Inflammatory macrophage treated with lipopolysaccharide for 1 hour (primary cell): ENCODE measurements at places on chromosomes 2 and 18.
A peak's percentile ranks its signal among the peaks of the same experiment; 100 is the strongest.

DNA sequence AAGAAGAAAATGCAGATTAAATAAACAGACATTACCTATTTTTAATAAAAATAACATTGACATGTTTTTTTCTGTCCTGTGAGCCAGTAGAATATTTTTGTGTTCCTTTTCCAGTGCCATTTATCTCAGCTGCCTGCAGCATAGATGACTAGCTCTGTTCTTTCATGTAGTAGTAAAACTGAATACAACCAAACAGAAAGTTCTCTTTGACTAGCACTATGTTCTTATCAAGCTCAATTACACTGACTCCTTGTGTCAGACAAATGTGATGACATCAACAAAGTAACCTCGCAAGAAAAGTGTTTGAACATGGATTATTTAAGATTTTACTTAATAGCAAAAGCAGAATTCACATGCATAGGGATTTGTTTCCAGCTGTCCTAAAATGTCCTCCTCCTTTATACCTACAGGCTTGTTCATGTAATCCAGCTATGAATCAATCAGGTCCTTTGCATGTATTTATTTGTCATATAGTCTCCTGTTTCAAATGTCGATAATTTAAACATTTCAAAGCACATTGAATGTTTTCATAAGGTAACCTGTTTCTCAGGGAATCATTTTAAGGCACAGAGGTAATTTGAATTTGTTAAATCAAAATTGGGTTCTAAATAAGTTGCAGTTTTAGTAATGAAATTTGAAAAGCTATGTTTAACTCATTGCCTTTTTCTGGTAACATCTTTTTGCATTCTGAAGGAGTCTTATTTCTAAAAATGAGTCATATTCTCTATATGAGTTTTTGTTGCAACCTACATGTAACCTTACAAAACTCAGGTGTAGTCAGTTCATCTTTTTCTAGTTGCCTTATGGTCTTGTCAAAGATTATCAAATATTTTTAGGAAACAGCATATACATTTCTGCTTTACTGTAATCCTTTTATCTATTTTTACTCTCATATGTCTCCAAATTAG, 215.3 kb upstream of the GULP1 start:
- DNase-seq, result no peak

DNA sequence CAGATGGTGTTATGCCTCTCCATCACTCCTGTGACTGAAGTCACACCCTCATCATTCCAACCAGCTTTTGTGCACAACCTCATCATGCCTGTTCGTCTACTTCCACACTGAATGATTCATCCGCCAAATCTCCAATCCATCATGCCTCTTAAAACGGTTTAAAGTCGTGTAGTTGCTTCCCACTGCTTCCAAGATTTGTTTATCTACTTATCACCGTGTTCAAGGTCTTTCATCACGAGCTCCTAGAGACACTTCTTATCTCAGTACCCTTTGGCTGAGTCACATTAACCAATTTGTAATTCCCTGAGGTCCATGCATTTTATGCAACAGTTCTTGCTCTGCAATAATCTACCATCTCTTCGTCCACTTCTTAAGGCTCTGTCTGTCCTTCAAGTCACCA, 592.3 kb upstream of the ID2 start:
- DNase-seq, result no peak

DNA sequence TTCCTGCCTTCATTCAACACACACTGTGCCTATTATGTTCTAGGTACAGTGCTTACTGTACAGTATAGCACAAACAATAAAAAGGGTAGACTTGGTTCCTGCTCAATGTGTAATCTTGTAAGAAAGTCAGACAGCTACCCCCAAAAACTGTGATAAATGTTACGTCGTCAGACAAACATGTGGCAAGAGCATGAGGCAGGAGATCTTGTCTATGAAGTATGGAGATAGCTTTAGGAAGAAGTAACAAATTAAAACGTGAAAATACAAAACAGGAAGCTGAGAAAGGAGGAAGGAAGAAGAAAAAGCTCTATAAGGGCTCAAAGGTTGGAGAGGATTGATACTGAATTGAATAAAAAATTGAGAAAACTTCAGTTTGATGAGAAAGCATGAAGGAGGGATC, 276.2 kb upstream of the HNRNPA3 start:
- peak; percentile 12 for DNase-seq

- DNase-seq, result no peak
Measured at GRCh38 chr2:152127628-152128027, 28.8 kb upstream of the CACNB4 start.
